ENCODE measurements at places on chromosomes 6 and 20.

- no peaks in the 10 kb centered on the region for H3K36me3 ChIP-seq
- no peaks in the 10 kb centered on the region for H3K4me1 ChIP-seq
- no peaks in the 10 kb centered on the region for H3K27me3 ChIP-seq
- DNase-seq = no peak
Measured at GRCh38 chr6:3195420-3195694, 32.1 kb downstream of the TUBB2B start.

- no peak overlapping the region for H3K27ac ChIP-seq
- H3K36me3 ChIP-seq = no peaks in the 10 kb centered on the region
- no peak for DNase-seq
- no peak overlapping the region for H3K4me3 ChIP-seq
- H3K27me3 ChIP-seq = no peaks in the 10 kb centered on the region
Measured at GRCh38 chr6:44041461-44042260, 85.6 kb downstream of the MRPL14 start.

DNA sequence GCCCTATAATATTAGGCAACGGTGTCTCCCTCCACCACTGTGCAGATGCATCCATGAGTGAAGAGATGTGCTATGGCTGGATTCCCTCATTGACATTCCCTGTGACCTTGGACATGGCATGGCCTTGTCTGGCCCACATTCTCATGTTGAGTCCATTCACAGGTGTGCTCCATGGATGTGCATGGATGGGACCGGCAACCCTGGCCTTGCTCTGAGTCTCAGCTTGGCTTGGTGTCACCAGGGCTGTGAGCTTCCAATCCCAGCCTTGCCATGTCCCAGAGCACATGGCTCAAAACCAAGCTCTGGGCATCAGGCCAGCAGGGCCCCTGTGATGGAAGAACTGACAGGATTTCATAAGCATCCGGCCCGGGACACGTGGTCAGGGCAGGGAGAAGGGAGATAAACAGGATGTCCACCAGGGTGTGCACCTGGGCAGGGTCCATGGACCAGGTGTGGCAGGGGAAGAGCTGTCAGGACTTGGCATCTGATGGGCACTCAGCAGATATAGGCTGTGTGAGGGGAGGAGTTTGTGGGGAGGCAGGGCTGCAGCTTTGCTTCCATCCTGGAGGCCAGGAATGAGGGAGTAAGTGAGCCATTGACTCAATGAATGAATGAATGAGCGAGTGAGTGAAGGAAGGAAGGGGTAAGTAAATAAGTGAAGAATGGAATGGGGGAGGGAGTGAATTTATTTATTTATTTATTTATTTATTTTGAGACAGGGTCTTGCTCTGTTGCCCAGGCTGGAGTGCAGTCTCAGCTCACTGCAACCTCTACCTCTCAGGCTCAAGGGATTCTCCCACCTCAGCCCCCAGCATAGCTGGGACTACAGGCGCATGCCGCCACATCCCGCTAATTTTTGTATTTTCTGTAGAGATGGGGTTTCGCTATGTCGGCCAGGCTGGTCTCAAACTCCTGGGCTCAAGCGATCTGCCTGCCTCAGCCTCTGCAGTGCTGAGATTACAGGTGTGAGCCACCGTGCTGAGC is 15.7 kb downstream of the NRSN2 start:
- no peak overlapping the region for H3K4me3 ChIP-seq
- H3K27ac ChIP-seq = no peak overlapping the region
- no peaks in the 10 kb centered on the region for H3K27me3 ChIP-seq

DNA sequence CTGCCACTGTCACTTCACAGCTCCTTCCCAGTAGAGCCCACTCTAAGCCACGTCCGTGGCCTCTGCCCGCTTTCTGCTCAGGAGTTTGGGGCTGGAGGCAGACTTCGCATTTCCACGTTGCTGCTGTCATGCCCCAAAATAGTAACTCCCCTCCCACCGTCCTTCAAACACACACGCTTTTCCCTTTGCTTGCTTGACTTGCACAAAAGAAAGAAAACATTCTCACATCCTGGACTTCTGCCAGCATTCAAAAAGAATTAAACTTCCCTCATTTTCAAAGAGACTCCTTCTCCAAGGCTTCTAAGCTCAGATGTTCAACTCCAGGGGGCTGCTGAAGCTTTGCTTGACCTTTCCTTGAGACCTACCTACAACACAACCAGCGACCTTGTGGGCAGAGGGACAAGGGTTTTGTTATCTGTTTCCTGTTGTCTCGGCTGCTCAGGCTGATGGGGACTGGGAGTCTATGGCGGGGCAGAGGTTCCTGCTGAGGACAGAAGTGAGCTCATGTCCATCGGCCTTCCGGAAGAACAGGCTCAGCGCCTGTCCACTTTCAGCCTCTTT is 263.8 kb upstream of the FOXQ1 start:
- no peak for DNase-seq
- peaks cover 4% of the 10 kb centered on the region for H3K4me1 ChIP-seq
- H3K36me3 ChIP-seq = no peaks in the 10 kb centered on the region
- no peaks in the 10 kb centered on the region for H3K27me3 ChIP-seq
- no peak overlapping the region for H3K4me3 ChIP-seq

DNA sequence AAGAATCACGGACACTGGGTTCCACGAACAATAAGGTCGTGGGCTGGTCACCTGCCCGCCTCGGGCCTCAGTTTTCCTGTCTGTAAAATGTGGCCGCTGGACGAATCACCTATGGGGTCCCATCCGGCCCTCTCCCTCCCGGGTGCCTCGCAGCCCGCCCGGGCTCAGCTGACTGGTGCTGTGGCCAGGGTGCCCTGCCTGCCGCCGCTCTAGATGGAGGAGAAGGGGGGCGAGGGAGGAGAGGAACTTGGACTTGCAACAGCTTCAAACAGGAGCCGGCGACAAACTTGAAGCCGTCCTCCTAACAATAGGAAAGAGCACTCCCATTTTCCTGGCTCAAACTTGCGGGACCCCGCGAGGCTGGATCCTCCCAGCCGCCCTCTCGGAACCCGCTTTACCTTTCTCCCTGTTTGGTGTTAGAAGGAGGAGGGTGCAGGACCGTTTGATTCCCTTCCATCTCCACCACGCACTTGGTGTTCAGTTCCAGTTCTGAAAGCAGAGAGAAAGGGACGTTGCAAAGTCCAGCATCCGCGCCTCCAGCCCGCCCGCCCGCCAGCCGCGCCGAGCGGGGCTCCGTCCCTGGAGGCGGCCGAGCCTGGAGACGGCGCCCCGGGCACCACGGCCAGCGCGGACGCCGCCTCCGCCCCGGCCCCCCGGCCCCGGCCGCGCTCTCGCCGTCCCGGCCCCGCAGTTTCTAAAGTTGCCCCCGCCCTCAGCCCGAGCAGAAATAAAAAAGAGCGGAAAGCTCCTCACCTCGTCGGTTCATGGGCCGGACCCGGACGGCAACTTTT is 584 bp downstream of the KIF13A start:
- H3K4me3 ChIP-seq = peak overlapping the region; percentile 66
- H3K4me1 ChIP-seq = peaks cover 24% of the 10 kb centered on the region
- no peaks in the 10 kb centered on the region for H3K36me3 ChIP-seq
- H3K27me3 ChIP-seq = no peaks in the 10 kb centered on the region

GRCh38 chr6:15479761-15480160 is 183.1 kb downstream of the DTNBP1 start:
- no peaks in the 10 kb centered on the region for H3K27me3 ChIP-seq
- H3K36me3 ChIP-seq = no peaks in the 10 kb centered on the region
- no peak for DNase-seq
- H3K27ac ChIP-seq = no peak overlapping the region

DNA sequence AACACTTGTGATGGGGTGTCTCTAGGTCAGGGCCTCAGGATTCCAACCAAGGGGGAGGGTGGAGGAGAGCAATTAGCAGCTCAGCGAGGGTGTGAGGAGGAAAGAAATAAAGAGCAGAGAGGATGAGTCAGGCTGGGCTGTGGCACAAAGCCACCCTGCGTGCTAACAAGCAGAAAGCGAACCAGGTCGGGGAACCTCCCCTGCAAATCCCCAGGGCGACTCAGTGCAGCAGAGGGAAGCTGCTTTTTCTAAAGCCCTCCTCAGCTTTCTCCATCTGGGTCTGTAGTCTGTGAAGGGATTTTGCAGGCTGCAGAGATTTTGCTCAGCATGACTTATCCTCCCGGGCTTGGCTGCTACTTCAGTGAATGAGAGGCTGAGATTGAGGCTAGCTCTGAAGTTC is 6.6 kb upstream of the SPO11 start:
- no peak overlapping the region for H3K27ac ChIP-seq
- peaks cover 12% of the 10 kb centered on the region for H3K27me3 ChIP-seq
- no peak overlapping the region for H3K4me3 ChIP-seq
- H3K36me3 ChIP-seq = no peaks in the 10 kb centered on the region

- no peaks in the 10 kb centered on the region for H3K36me3 ChIP-seq
- H3K4me3 ChIP-seq = no peak overlapping the region
- no peaks in the 10 kb centered on the region for H3K27me3 ChIP-seq
- H3K27ac ChIP-seq = no peak overlapping the region
Measured at GRCh38 chr6:13101409-13101808, 226.9 kb downstream of the TBC1D7 start.

DNA sequence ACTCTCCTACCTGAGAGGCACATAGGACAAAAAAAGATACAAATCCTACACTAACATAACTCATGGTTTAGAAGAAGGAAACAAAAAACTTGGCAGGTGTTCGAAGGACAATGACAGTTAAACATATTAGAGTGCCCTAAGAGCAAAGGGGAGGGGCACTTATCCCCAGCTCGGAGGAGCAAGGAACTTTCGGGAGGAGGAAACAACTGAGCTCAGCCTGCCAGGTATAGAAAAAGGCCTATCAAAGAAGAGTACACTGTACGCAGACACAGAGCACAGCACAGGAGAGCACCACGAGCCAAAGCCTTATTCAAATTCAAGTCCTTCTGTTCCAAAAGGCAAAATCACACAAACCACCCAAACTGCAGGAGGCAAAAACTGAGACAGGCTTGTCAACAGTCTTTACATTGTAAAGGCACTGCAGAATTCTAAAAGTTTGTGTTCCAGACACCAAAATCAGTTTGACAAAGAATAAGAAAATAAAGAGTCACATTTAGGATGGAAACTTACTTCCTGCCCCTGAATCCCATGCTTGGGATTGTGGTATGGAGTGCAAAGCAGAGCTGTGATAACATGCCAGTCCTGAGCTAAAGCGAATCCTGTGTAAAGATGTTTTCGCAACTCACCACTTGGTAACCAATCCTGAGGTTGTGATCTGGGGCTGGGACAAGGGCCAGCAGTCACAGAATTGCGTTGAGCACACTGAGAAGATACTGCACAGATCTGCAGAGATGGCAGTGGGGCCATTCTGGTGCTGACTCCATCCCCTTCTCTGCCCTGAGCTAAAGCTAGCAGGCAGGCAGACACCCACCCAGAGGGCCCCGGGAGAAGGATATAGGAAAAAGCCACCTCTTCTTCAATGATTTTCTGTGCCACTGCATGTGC is 108.6 kb downstream of the CHD6 start:
- no peak for DNase-seq
- H3K4me3 ChIP-seq = no peak overlapping the region
- peaks cover 28% of the 10 kb centered on the region for H3K36me3 ChIP-seq
- peaks cover 26% of the 10 kb centered on the region for H3K4me1 ChIP-seq
- H3K27me3 ChIP-seq = no peaks in the 10 kb centered on the region

DNA sequence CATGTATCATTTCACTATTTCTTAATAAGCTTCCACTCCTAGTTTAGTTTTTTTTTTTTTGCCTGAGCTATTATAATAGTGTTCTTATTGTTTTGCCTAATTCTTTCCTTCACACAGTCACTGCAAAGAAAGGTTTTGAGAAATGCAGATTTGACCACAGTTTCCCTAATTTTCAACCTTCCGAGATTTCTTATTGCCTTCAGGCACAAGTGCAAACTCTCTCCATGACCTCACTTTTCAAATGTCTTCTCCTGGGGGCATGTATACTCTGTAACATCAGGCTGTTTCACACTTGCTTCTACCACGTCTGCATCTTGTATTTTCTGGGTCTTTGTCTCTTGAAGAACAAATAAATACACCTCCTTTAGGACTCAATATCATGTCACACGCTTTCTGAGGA is 339.0 kb upstream of the CITED2 start:
- DNase-seq = no peak
- H3K27me3 ChIP-seq = no peaks in the 10 kb centered on the region
- no peaks in the 10 kb centered on the region for H3K36me3 ChIP-seq
- H3K27ac ChIP-seq = no peak overlapping the region

DNA sequence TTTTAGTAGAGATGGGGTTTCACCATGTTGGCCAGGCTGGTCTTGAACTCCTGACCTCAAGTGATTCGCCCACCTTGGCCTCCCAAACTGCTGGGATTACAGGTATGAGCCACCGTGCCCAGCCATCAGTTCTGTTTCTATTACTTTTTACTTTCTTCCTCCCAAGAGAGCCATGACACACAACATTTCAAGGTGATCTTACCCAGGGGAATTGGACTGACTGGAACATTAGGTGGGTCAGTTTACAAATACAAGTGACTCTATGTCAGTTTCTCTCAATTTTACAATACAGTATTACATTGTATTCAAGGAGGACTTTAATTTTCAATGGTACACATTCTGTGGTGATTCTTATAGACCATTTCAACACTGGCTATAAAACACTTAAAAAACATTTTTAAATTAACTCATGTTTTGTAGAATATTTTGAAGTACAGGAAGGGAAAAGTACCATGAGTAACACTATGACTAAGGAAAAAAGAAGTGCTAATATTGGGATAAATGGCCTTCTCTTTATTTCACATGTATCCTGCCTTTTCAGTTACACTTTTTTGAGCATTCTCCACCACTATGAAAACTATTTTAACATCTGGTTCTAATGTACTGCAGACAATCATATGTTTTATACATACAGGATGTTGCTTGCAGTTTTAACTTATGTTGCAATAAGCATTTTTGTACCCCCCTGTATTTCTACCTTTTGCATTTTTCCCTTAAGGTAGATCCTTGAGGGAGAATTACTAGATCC is 8.4 kb downstream of the TPBG start:
- no peaks in the 10 kb centered on the region for H3K36me3 ChIP-seq
- H3K4me3 ChIP-seq = no peak overlapping the region
- H3K27ac ChIP-seq = no peak overlapping the region
- DNase-seq = no peak
- no peaks in the 10 kb centered on the region for H3K4me1 ChIP-seq

DNA sequence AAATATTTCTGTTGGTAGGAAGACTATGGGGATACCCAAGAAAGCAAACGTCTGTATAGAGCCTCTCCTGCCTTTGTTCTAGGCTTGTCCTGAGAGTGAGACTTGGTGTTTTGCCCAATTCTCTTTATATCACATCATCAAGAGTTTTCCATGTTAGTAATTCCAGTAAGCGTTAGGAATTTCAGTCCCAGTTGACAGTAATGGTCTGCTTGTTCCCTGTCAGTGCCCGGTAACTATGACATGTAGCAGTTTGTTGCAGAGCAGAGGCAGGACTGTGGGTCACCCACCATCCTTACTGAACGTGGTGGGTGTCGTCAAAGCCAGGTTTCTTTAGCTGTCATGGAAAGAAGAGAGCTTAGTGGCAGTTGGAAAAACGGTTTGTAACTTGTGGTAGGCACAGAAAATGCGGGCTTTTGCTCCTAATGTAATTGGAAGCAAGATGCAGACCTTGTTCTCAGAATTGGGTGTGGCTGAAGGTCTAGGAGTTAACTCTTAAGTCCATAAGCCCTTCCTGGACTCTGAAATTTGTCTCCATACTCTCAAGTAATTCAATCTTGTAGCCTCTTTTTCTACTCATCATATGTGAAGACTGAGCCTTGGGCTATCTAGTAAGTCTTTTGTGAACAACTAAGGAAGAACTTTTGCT is 188.8 kb downstream of the TMEM242 start:
- no peaks in the 10 kb centered on the region for H3K27me3 ChIP-seq
- H3K4me3 ChIP-seq = no peak overlapping the region
- DNase-seq = no peak
- no peak overlapping the region for H3K27ac ChIP-seq
- peaks cover 11% of the 10 kb centered on the region for H3K4me1 ChIP-seq
- H3K36me3 ChIP-seq = peaks cover 30% of the 10 kb centered on the region

All from upper lobe of right lung (tissue), 1 donor.